Stimulated activated CD8-positive, alpha-beta memory T cell treated with anti-CD3 and anti-CD28 coated beads, Interleukin-15, amount 100 ng/mL, for 1 hour (primary cell): ENCODE measurements at places on chromosomes 4 and X.

DNA sequence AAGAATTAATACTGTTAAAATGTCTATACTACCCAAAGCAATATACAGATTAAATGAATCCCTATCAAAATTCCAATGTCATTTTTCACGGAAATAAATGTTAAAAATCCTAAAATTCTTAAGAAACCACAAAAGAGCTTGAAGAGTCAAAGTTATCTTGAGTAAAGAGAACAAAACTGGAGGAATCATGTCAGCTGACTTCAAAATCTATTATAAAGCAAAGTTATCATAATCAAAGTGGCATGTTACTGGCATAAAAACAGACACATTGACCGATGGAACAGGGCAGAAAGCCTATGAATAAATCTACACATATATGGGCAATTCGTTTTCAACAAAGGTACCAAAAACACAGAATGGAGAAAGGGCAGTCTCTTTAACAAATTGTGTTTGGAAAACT, 579.0 kb downstream of the INPP4B start:
- no peak for DNase-seq

- DNase-seq, result no peak
Observed at GRCh38 chrX:7946960-7947359, 19.7 kb upstream of the PNPLA4 start.

GRCh38 chr4:138562544-138562991, 320.4 kb upstream of the SLC7A11 start:
- no peak for DNase-seq

GRCh38 chr4:155413451-155413850, 36.7 kb upstream of the MAP9 start:
- DNase-seq, result no peak

GRCh38 chr4:173821876-173822275, 291.8 kb upstream of the HAND2 start:
- no peak for DNase-seq

DNA sequence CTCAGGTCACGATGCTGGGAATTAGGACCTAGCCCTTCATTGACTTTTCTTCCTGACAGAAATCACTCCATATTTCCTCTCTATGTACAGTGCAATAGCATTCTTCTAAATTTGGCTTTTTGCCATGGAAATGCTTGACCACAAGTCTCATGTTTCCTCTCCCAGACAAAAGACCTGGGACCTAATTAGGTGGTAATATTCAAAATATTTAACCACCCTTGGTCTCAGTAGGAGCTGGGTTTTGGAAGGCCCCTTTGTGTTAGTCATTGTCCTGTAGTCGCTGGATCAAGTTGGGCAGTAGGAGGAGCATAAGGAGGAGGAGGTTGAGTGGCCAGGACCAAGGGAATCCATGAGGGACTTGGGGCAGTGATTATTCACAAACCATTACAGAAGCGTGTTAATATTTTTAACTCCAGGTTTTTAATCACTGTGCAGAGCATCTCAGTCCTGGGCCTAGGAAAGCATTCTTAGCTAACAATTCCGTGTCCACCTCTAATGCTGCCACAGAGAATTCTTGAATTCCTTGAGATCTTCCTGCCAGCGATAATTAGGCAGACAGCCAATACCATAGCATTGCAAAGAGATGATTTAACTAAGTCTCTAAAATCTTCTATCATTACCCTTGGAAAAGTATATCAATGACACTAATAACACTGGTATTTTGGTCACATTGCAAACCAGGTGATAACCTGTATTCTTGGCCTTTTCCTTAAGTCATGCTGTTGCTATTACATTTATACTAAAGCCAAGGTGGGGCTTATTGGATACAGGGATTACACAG, 25.0 kb upstream of the SHROOM4 start:
- DNase-seq, result no peak

GRCh38 chr4:154490234-154490582, 1.4 kb downstream of the DCHS2 start:
- DNase-seq, result no peak

- DNase-seq, result no peak
Observed at GRCh38 chr4:159024266-159024665, 78.6 kb upstream of the RAPGEF2 start.

- no peak for DNase-seq
Observed at GRCh38 chr4:68141852-68142251, 12.2 kb upstream of the TMPRSS11F start.

- DNase-seq, result no peak
Observed at GRCh38 chr4:25842229-25842845, 20.5 kb downstream of the SEL1L3 start.

DNA sequence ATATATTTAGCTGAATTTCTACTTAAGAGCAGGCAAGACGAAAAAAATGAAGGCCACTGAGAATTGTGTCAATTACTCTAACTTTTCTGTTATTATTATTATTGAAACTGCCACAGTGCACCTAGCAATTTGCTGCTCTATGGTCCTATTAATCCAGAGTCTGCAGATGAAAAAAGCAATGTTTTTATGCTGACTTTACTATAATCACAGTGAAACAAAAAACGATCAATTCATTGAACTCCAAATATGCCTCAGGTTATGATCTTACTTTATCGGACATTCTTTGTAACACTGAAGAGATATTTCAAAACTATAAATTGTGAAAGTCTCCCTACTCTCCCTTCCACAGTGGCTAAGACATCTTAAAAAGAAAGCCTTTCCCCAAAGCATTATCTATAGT, 474.4 kb downstream of the KCNIP4 start:
- DNase-seq, result no peak

DNA sequence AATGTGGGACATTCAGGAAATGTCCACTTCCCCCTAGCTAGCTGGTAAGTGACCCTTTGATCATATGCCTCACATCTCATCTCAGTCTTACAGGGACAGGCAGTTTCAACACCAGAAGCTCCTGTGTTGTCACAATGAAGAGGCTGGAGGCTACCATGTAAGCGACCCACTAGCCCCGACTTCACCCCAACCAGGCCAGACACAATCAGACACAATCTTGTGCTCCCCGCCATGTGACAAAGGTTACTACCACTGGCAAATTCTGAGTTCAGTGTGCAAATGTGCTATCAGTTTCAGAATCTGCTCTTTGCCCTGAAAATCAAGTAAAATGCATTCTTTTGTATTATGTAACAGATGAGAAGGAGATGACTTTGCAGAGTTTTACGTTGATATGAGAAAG, 56.9 kb upstream of the STS start:
- no peak for DNase-seq

GRCh38 chr4:15253349-15253748, 174.5 kb upstream of the C1QTNF7 start:
- no peak for DNase-seq

DNA sequence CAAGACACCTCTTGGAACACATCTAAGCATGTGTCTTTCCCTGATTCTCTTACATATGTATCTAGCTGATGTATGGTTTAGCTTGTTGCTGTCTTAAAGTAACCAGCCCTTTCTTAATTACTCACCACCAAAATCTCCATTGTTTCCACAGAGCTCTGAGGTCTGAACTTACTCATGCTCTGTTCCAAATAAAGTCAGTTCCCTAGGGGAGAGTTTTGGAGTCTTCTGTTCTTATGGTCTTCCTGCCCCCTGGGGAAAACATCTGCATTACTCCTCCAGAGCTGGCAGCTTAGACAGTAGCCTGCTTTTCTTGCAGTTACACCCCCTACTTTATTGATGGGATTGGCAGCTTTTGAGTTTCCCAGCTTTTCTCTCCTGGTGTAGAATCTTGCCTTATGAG, 125.8 kb downstream of the EDA start:
- DNase-seq, result no peak

GRCh38 chr4:102219129-102219528, 126.2 kb downstream of the SLC39A8 start:
- no peak for DNase-seq

- DNase-seq, result no peak
Observed at GRCh38 chrX:118603981-118604380, 108.4 kb downstream of the DOCK11 start.

- no peak for DNase-seq
Observed at GRCh38 chr4:13615161-13615560, 12.4 kb downstream of the BOD1L1 start.

GRCh38 chrX:28889591-28890090, 302.4 kb downstream of the IL1RAPL1 start:
- DNase-seq, result no peak

DNA sequence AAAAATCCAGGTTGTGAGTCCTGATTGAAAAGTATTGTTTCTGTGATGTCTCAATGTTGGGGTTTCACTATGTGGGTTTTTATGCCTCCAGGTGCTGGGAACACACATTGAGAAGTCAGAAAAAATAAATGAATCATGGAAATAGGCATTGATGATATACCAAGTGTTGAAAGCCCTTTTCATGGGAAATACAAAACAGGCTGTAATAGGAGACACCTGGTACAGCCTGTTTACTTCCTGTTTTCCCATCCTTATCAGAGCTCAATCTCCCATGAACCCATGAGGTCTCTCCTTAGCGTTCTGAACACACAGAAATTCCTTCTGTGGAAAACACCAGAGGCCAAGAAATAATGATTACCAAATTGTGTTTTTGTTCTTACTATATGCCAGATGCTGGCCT, 106.3 kb upstream of the BOD1L1 start:
- DNase-seq, result no peak

GRCh38 chr4:101439926-101440325, 92.6 kb upstream of the PPP3CA start:
- DNase-seq, result no peak

- no peak for DNase-seq
Observed at GRCh38 chr4:186714006-186714675, 9.5 kb downstream of the FAT1 start.

- no peak for DNase-seq
Observed at GRCh38 chr4:7863911-7864681, 75.6 kb downstream of the AFAP1 start.

GRCh38 chr4:152431291-152431690, 104.6 kb downstream of the FBXW7 start:
- no peak for DNase-seq

DNA sequence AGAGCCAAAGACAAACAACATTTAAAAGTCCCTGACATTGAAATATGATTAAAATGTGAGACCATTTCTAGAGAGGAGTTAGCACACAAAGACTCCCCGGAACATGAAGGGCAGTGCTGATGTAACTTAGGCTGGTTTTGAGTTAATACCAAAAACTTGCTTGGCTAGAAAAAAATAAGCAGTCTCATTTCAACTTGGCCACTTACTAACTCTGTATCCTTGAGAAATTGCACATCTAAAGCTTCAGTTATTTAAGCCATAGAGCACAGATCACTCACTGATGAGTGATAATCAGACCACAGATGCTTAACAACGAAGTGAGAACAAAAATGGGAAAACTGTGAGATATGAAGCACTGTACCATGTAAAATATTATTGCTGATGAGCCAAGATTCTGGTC, 65.9 kb upstream of the MAOA start:
- DNase-seq, result no peak

DNA sequence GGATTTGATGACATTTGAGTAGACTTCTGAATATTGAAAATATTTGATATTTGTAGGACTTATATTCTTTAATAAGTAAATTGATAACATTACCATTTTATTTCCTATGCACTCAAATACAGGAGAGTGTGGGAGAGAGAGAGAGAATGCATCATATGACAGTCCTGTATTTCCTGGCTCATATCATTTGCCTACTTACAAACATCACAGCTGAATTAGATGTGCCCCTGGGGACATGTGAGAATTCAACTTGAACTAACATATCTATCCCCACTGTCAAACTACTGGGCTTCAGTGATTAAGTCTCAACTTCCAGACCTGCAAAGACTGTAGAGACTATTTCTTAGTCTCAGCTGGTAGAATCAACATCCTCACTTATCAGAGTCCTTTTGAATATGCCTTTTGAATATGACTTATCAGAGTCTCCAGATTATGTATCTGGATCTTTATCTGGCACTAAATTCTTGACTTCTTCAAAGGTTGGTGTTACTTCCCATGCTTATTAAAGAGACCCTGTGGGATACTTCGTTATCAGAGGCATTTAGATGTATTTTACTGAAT, 75.5 kb downstream of the PABPC4L start:
- DNase-seq, result no peak

GRCh38 chr4:113317523-113317922, 268.1 kb downstream of the ANK2 start:
- no peak for DNase-seq

DNA sequence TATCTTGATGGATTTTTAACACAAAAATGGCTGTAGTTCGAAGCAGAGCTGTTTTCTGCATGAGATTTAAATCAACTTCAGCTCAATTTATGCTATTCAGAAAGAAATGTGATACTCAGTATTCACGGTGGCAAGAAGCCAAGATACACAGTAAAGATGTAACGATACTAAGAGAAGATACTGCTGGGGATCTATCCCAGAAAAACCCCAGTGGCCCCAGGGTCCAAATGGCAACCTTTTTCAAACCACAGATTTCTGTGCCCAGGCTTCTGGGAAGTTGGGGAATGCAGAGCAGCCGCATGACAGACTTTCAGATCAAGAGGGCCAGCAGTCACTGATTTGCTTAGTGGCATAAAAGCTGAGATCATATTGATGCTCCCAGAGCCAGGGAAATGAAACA, 353.9 kb downstream of the AFF2 start:
- DNase-seq, result no peak

- DNase-seq, result no peak
Observed at GRCh38 chr4:154927126-154927680, 146.1 kb downstream of the RBM46 start.

DNA sequence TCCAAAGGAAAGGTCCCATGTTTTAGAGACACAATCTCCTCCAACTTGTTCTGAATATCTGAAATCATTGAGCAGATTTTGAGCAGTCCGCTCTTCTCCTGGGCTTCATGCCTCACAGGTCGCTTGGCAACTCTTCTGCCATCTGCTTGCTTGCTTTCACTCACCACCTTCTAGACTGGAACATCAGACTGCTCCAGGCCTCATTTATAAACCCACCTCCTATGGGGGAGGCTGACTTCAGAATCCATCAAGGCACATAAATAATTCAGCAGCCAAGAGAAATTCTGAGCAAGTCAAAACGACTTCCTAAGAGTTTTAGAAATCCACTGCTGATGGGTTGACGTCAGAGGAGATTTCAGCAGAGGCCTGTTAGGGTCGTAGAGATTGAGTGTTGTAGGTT, 64.1 kb downstream of the FAM184B start:
- no peak for DNase-seq

GRCh38 chrX:43850629-43851028, 31.6 kb downstream of the MAOB start:
- no peak for DNase-seq

GRCh38 chrX:13283512-13283911, 36.3 kb downstream of the ATXN3L start:
- DNase-seq, result no peak

DNA sequence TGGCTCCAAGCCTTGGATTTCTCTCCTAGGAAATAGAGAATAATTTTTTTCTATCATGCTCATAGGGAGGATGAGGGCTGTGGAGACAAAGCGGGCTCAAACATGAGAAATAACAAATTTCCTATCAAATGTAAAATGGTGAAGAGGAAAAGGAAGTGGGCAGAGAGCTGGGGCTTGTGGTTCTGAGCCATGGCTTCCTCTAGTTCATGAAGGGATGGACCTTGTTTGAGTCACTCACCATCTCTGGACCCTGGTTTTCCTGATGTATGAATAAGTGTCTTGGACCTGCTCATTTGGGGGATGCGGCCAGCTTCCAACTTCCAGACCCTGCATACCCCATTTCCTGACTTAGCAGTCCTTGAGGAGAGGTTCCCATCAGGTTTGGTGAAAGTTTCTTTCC, 63.0 kb downstream of the MSX1 start:
- no peak for DNase-seq
